Activated T-helper 1 cell treated with Interleukin-2 at 50 U/mL for 16 hours (primary cell): ENCODE measurements at places on chromosomes 5 and 9.

DNA sequence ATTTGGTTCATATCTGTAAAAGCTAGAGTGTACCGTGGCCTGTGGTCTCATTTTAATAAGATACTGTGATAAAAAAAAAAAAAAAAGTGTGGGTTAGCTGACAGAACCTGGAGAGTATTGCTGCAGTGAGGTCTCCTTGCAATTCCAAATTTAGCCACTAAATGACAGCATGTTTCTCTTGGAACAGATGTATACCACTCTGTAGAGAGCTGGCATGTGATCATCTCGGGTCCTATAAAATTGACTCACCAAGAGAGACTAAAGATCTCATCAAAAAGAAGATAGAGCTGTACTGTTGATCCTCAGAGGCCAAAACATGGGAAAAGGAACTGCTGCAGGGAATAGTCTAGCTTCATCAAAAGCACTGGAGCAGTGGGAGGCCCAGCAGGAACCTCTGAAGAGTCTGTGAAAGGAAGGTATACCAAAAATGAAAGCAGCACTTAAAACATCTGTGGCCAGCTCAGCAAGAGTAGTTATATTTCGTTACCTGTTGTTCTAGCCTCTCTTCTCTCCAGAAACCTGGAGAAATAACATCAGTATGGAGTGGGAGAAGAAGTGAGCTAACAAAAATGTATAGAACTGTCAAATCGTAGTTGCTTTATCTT is 826.8 kb downstream of the EFNA5 start:
- DNase-seq, result no peak

- DNase-seq, result no peak
Measured at GRCh38 chr9:70011366-70011765, 32.3 kb upstream of the MAMDC2 start.

GRCh38 chr5:137665678-137666460 is 70.0 kb downstream of the KLHL3 start:
- peak; percentile 2 for DNase-seq

- no peak for DNase-seq
Measured at GRCh38 chr9:89317282-89317681, 1.0 kb upstream of the SECISBP2 start.

- no peak for DNase-seq
Measured at GRCh38 chr5:115661101-115661500, 35.3 kb upstream of the TMED7 start.

DNA sequence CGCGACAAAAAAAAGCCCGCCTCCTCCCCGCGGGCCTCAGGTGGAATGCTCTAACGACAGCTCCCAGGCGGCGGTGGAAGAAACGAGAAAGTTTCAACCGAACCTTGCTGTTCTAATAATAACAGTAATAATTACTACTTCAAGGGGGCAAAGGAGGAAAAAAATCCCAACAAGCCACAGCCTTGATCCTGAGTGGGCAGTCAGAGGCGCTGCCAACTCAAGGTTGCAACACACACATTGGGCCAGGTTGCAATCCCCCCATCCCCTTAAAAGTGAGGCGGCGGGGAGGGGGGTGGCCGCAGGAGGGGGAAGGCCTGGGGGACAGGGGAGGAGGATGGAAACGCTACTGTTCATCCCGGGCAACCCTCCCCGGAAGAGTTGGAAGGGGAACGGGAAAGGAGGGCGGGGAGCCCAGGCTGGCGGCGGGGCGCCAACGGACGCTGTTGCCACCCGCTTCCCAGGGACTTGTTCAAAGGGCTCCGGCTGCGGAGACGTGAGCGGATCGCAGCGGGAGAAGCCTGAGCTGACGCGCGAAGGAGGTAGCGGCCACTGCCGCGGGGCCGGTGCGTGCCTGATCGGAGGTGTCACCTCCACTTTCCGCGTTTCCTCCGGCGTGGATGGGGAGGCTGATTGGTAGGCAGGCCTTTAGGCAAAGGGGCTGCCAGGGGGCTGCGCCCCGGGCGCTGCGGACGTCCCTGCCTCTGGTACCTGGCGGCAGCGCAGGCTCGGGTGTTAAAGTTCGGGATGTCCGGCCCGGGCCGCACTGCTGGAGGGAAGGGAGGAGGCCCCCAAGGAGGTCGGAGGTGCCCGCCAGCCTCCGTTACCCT is 647 bp downstream of the SMARCA2 start:
- peak; percentile 31 for DNase-seq

DNA sequence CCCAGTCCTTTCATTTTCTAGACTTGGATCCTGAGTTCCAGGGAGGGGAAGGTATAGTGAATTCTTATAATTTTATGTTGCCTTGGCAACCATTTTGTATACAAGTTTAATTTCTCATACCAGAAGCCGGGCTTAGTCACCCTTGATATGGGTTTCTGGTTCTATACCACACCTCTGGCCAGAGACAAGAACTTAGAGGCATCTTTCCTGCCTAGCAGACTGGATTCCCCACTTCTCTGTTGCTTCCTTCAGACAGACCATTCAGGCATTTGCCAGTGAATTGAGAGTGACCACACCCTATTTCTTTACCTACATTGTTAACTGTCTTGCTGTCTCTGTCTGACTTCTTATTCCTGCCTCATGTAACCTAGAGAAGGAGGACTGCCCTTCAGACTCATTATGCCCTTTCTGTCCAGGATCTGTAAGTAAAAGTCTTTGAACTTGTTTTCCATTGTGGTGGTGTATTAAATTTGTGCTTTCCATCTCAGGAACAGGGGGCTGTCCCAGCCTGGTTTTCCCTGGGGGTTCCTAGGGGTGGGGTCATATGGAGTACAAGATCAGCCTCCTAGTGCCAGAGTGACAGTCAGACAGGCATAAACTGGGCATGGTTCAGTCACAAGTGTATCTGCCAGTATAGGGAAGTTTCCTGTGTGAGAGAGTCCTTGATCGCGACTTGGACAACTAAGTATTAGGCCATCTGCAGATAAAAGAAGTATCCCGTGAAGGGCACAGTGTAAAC is 27.4 kb downstream of the TNFSF8 start:
- DNase-seq, result no peak

DNA sequence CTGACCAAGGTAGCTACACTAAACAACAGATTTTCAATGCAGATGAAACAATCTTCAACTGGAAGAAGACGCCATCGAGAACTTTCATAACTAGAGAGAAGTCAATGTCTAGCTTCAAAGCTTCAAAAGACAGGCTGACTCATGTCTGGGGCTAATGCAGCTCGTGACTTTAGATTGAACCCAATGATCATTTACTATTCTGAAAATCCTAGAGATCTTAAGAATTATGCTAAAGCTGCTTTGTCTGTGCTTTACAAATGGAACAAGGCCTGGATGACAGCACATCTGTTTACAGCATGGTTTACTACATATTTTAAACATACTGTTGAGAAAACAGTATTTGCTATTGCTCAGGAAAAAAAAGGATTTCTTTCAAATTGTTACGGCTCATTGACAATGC is 54.9 kb downstream of the RICTOR start:
- DNase-seq, result no peak

GRCh38 chr5:78905084-78905938 is 79.8 kb downstream of the ARSB start:
- no peak for DNase-seq

DNA sequence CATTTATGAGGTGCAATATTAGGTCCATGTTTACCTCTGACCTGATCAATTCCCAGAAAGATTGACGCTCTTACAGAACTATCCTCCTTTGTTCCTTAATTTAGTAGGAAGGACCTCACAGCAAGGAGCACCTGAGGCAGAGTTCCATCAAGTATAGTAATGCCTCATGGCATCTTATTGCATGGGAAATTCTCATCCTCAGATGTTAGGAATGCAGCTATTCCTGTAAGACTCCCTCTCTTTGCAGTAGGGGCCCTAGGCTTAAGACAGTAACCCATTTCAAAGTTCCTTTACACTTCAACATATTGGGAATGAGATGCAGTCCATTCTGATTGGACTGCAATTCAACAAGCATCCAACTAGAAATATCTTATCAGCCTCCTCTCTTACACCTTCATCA is 69.8 kb downstream of the SLCO4C1 start:
- DNase-seq, result no peak

DNA sequence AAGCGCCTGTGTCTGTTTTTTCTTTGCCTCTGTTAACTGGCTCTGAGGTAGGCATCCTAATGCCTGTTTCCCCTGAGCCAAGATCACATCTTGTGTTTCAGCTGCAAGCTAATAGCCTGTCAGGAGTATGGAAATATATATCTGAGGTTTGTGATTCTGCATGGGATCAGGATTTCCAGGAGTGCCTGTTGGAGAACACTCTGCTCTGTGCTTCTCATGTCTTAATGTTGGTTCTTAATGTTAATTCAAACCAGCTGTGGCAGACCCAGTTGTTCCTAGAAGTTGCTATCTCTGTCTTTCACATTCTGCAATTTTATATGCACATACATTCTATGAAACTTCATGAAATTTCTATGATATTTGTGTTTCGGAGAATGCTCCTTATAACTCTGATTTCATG is 72.1 kb downstream of the PGM5 start:
- no peak for DNase-seq

DNA sequence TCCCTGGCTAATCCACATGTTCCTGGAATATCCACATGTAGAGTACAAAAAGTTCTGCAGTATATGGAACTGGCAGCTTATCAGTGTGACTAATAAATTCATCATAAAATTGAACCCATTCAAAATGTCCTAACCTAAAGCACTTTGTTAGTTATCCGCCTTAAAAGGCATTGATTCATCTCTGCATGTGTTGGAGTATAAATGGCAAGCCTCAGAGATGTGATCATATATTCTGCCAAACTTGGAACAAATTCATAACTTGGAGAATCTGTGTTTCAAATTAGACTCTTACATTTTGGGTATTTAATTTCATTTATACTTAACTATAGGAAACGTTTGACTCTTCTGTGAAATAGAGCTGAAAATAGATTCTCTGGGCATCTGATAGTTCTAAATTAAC is 25.2 kb upstream of the NREP start:
- DNase-seq, result no peak

GRCh38 chr9:110126986-110127864 is 80.7 kb downstream of the C9orf152 start:
- DNase-seq, result no peak

- DNase-seq, result no peak
Measured at GRCh38 chr9:6667633-6668280, 22.2 kb upstream of the GLDC start.

- DNase-seq, result no peak
Measured at GRCh38 chr5:171420431-171421241, 1.2 kb downstream of the FGF18 start.

- DNase-seq, result no peak
Measured at GRCh38 chr5:88687373-88687911, 195.5 kb downstream of the MEF2C start.

GRCh38 chr9:113996531-113997001 is 81.5 kb downstream of the AMBP start:
- DNase-seq, result no peak

GRCh38 chr9:100759215-100759614 is 181.3 kb downstream of the CAVIN4 start:
- DNase-seq, result no peak

GRCh38 chr9:88818495-88819201 is 172.6 kb upstream of the S1PR3 start:
- no peak for DNase-seq

DNA sequence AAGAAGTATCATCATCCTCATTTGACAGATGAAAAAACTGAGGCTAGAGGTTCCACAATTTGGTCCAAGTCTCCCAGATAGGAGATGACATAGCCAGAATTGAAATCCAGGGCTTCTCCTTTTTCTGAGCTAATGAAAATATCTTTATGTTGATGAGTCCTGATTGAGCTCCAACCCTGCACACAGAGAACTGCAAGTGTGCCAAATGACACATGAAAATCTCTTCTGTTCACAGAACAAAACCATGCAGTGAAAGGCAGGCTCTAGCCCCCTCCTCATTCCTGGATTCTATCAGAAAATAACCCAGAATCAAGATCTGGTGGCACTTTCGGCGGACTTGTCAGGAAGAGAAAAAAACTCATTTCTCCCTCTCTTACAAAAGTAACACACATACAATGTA is 124.0 kb downstream of the GLIS3 start:
- DNase-seq, result no peak

- no peak for DNase-seq
Measured at GRCh38 chr9:120608421-120608820, 28.5 kb upstream of the CDK5RAP2 start.

GRCh38 chr9:130022566-130023143 is 20.3 kb downstream of the FNBP1 start:
- DNase-seq, result no peak

- no peak for DNase-seq
Measured at GRCh38 chr5:68148096-68148495, 67.5 kb upstream of the PIK3R1 start.

DNA sequence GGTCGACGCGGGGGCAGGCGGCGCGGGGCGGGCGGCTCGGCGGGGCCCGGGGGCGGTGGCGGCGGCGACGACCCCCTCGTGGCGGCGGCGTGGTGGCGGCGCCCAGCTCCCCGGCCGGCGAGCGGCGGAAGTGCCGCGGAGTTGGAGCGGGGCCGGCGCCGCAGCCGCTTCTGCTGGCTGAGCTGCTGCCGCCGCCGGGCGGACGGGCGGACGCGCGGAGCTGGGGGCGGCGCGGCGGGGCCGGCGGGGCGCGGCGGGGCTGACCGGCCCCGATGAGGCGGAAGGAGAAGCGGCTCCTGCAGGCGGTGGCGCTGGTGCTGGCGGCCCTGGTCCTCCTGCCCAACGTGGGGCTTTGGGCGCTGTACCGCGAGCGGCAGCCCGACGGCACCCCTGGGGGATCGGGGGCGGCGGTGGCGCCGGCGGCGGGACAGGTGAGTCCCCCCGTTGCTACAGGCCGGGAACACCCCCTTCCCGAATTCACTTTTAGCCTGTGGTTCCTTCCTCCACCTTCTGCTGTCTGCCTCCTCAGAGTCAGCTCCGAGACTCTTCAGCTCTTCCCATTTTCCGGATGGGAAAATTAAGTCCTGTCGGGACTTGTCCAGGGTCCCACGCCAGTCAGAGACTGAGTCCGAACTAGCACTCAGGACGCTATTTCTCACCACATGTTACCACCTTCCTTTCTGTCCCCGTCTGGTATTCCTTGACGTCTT is at the start of gene GALNT10:
GALNT10 (plus strand) TSS at position 139 of the 710 bp plus-strand sequence; CDS start at position 273, 134 bp downstream.
- DNase-seq, result peak; percentile 57

- no peak for DNase-seq
Measured at GRCh38 chr9:76395381-76395780, 1.2 kb upstream of the RFK start.

- no peak for DNase-seq
Measured at GRCh38 chr9:85715587-85715986, 26.2 kb downstream of the AGTPBP1 start.

- DNase-seq, result no peak
Measured at GRCh38 chr5:94746731-94747124, 128.3 kb downstream of the SLF1 start.

- DNase-seq, result no peak
Measured at GRCh38 chr5:74626386-74627222, 13.9 kb downstream of the ENC1 start.

DNA sequence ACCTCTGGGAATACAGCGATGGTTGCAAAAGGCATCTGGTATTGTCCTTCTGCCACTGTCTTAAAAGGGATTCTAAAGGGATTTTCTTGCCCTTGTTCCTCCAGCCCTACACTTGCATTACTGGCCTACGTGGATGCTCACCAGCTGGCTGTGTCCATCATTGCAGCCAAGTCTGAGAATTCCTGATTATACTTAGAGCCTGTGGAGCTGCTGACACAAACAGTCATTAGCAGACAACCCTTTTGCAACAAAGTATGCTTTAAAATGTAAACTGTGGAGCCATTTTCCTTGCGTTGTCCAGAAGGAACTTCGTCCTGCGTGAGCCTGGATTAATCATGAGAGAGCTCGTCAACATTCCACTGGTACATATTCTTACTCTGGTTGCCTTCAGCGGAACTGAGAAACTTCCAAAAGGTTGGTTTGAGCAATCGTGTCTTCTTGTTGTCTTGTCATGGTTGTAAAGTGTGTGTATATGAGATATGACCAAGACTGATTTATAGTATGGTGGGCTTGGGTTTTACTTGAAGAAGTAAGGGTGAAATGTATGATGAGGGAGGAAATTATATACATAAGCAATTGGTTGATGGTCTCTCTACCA is at the start of gene MUSK:
MUSK (plus strand) TSS at position 222 of the 598 bp plus-strand sequence; CDS start at position 336, 114 bp downstream.
- DNase-seq, result no peak
